ENCODE measurements at places on chromosomes 2 and 18. TPM values are rescaled to one million over a fixed set of nuclear protein-coding genes. Genes with fewer than 3 reads are reported as not detected.

LCT gene
- not detected for total RNA-seq

DNA sequence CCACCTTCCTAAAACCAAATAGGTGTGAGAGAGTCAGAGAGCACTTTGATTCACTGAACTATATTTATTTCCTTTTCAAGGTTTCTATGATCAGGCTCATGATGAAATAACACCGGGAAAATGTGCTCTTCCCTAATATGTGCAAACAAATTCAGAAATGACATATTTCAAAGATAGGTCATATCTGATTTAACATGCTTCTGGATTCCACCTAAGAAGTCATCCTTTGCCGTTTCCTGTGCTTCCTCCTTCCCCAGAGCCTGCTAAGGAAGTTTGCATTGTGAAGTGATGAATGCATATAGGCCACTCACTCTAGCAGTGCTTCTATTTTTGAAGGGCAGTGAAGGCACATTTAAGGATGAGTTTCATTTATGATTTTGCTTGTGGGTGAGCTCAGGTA, 327.6 kb downstream of the TDRD15 start:
- no peak for DNase-seq

GRCh38 chr2:3443506-3444084, 64.1 kb downstream of the TRAPPC12 start:
- no peak for DNase-seq

DNA sequence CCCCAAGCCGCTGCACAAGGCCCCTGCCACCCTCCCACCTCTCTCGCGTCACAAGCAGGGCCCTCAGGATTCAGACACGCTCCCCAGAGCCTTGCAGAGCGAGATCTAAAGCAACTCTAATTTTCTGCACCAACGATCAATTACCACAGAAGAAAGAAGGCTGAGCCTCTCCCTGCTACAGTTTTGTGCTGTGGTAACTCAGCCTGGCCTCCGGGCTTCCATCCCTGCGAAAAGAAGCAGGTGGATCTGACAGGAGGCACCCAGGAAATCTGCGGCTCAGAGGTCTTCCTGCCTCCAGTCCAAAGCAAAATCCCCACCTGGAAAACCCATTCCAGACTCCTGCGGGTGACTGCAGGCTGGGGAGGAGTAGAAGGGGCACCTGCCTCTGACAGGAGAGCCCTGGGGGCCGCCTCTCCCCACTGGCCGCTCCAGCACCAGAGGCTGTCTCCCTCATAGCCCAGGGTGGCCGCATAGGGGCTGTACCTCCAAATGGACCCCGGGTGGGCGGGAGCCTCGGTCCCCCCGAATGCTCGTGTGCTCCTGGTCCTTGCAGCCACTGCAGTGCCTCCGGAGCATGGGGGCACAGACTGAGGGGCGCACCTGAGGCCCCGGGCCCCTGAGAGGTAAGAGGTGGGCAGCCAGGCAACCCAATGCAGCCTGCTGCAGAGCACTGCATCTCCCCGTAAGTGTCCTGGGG, 31.0 kb downstream of the PXDN start:
- DNase-seq: no peak

PMAIP1 gene
- total RNA-seq: 0.35 TPM

GRCh38 chr2:9752441-9753275, 90.6 kb upstream of the TAF1B start:
- DNase-seq: no peak

LHCGR gene
- 0.24 TPM for total RNA-seq

DNA sequence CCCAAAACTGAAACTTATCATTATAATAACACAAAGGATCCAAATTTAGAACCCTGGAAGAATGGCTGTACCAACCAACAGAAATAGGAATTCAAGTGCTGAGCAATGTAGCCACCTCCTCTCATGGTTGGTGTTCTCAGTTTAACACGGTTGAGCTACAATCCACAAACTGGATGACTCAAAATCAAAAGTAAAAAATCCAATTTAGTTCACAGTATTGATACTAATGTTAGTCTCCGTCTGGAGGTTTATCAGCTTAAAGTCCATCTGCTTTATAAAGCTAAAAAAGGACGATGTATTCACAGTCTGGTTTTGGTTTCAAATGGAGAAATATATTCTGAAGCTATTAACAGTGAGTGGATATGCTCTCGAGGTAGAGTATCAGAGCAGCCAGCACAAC, 40.5 kb downstream of the CNTNAP5 start:
- DNase-seq: no peak

PHOSPHO2 gene
- 2.2 TPM for total RNA-seq

POTEJ gene
- total RNA-seq: not detected

- no peak for DNase-seq
Measured at GRCh38 chr2:54687595-54688152, 35.8 kb upstream of the EML6 start.

Data from cardiac septum (tissue), 1 donor.